ENCODE measurements at places on chromosomes 16 and 17.

- DNase-seq = no peak
Observed at GRCh38 chr16:67727521-67728485, 8.7 kb upstream of the GFOD2 start.

DNA sequence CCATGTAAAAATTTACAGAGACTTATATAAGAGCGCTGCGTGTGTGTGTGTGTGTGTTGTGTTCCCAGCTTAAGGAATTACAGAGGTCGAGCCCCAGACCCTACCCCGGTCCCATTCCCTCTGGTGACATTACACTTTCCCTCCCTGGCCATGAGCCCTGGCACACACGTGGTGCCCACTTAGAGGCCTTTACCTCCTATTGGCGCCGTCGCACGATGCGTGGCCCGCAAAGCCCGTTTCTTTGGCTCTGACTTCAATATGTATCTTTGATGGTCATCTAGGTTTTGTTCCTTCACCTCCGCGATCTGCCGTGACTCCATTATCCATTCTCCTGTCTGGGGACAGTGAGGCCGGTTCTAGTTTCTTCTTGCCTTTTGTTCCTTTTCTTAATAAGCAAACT is 96.9 kb upstream of the CHMP6 start:
- no peak for DNase-seq

DNA sequence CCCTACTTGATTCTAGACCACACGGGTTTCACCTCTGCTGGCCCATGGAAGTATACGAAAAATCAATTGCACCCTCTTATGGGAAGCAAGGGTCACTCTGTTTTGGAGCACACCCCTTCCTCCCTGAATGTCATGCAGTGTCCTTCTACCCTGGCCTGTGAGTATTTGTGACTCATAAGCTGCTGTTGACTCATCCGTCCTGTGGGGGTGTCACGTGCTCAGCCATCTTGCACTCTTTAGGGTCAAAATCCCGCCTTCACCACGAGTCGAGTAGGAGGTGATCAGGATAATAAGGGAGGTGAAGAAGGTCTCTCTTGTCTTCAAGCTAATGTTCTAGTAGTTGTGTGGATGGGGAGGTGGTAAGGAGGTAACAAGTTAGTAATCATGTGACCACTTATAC is 341.0 kb upstream of the EEF2KMT start:
- DNase-seq = no peak

GRCh38 chr17:42329025-42329976 is 41.0 kb downstream of the STAT5A start:
- DNase-seq = no peak

- DNase-seq = no peak
Observed at GRCh38 chr17:6995500-6996255, at the start of gene ALOX12. TSS of gene ALOX12 (plus strand) at chr17:6996049. CDS start at chr17:6996118, 69 bp downstream.

DNA sequence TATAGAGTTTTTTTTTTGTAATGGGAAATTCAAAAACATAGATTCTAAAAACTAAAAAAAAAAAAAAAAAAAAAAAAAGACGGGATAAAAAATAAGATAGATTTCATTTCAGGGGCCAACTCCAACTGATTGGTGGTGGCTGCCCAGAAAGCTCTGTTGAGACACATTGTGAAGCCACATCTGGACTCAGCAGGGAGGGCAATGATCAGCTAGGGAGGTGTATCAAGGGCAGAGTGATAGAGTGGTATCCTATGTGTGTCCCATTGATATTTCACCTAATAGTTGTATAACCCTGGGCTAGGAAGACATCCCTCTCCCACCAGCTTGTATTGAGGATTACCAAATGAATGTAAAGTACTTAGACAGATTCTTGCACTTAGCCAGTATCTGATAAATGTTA is 6.7 kb upstream of the CMTR2 start:
- no peak for DNase-seq

GRCh38 chr16:50526796-50527195 is 21.4 kb upstream of the NKD1 start:
- no peak for DNase-seq

DNA sequence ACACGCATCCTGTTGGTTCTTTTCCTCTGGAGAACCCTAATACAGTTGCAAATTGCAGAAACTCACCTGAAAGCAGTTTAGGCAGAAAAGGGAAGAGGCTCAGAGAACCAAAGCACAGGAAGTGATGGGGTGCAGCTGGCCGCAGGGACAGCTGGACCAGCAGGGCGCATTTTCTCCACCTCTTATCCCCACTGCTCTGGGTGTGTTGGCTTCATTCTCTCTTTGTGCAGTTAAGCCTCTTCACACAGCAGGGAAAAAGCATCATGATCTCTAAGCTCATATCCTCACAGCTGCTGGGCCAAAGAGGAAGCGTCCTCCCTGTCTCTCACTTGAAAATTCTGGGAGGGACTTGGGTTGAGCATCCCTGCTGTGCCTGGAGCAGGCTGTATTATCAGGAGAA is 20.0 kb upstream of the LRRC75A start:
- DNase-seq = no peak

GRCh38 chr17:64689106-64689505 is 27.0 kb upstream of the SMURF2 start:
- no peak for DNase-seq

GRCh38 chr17:76695059-76695831 is 15.5 kb downstream of the MXRA7 start:
- no peak for DNase-seq

DNA sequence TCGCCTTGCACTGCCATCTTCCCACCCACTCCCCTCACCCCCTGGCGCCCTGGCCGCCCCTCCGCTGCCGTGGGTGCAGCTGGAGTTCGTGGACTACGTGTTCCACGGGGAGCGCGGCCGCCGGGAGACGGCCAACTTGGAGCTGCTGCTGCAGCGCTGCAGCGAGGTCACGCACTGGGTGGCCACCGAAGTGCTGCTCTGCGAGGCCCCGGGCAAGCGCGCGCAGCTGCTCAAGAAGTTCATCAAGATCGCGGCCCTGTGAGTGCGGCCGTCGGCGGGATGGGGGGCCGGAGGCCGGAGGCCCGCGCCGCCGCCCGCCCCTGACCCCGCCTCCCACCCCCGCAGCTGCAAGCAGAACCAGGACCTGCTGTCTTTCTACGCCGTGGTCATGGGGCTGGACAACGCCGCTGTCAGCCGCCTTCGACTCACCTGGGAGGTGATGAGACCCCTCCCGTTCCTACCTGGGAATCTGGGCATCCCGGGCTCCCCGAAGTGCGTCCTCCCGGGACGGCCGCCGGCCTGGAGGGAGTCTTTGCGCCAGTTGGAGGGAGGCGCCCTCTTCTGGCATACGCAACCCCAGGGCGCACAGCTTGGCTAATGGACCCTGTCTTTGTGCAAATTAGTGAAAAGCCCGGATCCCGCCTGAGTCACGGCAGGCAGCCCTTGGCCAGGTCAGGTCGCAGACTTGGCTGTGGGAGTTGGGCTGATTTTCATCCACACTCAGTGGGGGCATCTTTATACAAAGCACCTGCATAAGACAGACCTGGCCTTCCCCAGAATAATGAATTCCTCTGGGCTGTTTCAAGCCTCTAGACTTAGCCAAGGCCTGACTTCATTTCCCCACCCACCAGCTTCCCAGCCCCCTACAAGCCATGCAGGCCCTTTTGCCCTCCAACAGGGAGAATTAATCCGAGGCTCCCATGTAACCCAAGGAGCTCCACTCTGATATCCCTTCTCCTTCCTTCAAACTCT is 14.3 kb downstream of the RAPGEFL1 start:
- no peak for DNase-seq

DNA sequence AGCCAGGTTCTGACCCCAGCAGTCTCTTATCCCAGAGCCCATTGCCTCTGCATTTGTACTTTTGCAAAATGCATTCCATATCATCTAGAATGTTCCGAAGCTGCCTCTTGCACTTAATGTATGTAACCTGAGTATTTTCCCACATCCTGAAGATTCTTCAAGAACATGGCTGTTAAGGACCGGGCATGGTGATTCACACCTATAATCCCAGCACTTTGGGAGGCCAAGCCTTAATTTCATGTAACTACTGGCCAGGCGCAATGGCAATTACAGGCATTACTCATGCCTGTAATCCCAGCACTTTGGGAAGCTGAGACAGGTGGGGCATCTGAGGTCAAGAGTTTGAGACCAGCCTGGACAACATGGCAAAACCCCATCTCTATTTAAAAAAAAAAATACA is 31.7 kb upstream of the GAN start:
- no peak for DNase-seq

GRCh38 chr16:77335652-77336234 is 99.1 kb downstream of the ADAMTS18 start:
- DNase-seq = no peak

DNA sequence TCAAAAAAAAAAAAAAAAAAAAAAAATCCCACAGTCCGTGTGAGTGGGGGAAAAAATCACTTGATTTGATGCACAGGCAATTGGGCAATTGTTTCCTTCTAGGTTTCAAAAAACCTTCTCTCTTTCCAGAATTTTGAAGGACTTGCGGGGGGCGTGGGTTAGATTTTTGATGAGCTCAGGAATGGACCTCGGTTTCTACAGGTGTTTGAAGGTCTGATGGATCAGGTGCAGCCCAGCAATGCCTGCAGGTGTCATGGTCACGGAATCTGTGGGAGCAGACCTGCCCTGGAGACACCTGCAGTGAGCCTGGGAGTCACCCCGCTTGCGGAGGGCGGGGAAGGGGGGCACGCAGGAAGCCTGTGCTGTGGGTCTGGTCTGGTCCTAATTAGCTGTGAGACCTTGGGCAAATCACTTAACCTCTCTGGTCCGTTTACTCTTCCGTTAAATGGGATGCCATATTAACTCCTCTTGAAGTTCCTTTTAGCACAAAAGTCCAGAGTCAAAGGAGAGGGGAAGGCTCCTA is 174.2 kb downstream of the IRF8 start:
- no peak for DNase-seq

DNA sequence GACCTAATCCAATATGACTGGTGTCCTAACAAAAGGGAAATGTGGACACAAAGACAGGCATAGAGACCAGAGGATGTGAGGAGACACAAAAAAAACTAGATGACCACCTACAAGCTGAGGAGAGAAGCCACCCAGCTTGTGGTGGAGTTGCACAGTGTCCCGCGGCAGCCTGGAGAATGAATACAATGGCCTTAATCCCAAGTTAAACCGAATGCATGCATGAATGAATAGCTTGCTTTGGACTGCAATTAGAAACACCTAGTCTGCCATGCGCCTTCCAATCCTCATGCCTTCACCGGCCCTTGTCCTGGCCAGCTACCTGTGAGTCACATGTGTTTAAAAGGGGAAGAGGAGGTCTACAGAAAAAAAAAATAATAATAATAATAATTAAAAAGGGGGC is 72.0 kb downstream of the CNGB1 start:
- DNase-seq = no peak

- no peak for DNase-seq
Observed at GRCh38 chr16:57739756-57740422, 4.3 kb downstream of the KATNB1 start.

DNA sequence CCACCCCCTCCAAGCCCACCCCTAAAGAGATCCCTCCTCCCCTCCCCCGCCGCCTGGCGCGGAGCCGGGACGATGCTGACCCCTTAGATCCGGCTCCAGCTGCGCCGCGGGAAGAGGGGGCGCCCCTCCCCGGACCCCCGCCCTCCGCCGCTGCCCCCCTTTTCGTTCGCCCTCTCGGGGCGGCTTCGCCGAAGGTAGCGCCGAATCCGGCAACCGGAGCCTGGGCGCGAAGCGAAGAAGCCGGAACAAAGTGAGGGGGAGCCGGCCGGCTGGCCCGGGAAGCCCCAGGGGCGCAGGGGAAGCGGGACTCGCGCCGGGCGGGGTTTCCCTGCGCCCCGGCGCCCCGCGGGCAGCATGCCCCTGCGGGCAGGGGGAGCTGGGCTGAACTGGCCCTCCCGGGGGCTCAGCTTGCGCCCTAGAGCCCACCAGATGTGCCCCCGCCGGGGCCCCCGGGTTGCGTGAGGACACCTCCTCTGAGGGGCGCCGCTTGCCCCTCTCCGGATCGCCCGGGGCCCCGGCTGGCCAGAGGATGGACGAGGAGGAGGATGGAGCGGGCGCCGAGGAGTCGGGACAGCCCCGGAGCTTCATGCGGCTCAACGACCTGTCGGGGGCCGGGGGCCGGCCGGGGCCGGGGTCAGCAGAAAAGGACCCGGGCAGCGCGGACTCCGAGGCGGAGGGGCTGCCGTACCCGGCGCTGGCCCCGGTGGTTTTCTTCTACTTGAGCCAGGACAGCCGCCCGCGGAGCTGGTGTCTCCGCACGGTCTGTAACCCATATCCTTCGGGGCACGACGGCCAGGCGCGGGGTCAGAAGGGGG is 623 bp downstream of the CACNA1G start:
- DNase-seq = no peak

GRCh38 chr17:19247473-19247872 is 10.3 kb downstream of the EPN2 start:
- DNase-seq = no peak

DNA sequence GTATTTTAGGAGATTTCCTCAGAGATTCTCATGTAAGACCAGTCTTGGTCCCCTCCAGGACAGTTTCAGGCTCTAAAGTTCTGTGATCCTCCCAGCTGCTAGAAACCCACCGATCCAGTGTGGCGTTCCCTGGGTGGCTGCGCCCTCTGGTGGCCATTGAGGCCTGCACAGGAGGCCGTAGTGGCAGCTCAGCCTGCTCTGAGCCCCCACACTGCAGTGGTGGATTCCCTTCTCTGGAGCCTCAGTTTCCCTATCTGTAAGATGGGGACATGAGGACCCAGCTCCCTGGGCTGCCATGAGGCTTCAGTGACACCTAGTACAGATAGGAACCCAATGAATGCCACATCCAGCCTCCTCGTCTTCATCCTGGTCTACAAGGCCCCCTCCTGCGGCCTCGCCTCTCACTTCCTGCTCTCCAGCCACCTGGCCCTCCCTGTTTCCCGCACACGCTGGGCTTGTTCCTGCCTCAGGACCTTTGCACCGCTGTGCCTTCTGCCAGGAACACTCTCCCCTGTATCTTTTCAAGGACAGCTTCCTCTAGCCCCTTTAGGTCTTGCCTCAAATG is 16.5 kb downstream of the CCDC102A start:
- no peak for DNase-seq

DNA sequence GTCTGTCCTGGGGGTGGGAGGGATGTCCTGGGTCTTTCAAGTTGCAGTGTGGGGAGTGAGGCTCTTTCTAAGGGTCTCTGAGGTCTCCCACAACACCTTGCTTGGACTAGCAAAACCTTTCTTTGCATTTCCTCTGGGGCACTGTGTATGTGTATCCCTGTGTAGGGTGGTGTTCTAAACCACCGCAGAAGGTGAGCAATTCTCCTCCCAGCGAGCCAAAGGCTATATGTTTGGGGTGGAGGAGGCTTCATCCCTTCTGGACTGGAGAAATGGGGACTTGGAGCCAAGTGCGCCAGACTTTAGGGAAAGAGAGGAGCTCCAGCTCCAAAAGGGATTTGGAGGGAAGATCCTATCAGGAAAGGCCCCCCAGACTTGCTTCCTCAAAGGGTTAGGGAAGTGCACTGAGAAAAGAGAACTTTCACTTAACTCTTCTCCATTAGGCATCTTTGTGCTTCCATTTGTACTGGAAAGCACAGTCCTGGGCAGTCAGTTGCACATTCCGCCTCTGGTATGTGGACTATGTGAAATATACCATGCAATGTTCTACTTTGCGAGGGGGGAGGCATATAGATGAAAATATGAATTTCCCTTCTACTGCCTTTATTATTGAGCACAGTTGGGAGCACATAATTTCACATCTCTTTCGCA is 18.9 kb upstream of the HOXB9 start:
- no peak for DNase-seq

GRCh38 chr16:76885776-76886537 is 305.0 kb upstream of the MON1B start:
- DNase-seq = no peak

- DNase-seq = no peak
Observed at GRCh38 chr17:81417049-81417878, 22.0 kb downstream of the BAHCC1 start.

All from cortex of kidney (tissue), 1 donor.